Effector CD8-positive, alpha-beta T cell (primary cell): ENCODE measurements at places on chromosomes 2 and 18.

DNA sequence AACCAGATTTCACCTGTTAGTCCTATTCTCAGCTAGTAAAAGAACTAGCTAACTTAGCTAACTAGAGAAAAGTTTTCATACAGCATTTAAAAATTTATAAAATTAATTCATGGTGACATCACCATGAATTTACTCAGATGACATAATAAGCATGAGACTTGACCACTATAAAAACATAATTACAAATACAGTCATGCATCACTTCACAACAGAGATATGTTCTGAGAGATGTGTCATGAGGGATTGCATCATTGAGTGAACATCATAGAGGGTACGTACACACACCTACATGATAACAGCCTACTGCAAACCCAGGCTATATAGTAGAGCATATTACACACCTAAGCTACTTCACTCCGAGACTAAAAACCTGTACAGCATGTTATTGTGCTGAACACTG is 481.3 kb upstream of the CHAC2 start:
- DNase-seq = no peak

DNA sequence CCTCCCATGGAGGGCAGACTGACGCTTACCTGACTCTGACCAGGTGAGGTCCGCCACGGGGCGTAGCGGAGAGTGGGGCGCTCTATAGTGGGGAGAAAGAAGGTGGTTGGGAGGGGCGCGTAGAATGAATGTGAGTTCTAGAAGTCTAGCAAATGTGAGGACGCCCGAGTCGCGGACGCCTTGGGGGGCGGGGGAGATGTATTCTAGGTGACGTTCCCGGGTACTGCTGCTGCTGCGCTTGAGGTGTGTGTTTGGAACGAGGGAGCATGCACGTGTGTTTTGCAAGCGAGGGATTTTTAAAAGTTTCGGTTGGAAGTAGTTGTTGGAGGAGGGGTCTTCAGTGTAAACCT is 758 bp downstream of the RIF1 start:
- DNase-seq = peak; percentile 18

DNA sequence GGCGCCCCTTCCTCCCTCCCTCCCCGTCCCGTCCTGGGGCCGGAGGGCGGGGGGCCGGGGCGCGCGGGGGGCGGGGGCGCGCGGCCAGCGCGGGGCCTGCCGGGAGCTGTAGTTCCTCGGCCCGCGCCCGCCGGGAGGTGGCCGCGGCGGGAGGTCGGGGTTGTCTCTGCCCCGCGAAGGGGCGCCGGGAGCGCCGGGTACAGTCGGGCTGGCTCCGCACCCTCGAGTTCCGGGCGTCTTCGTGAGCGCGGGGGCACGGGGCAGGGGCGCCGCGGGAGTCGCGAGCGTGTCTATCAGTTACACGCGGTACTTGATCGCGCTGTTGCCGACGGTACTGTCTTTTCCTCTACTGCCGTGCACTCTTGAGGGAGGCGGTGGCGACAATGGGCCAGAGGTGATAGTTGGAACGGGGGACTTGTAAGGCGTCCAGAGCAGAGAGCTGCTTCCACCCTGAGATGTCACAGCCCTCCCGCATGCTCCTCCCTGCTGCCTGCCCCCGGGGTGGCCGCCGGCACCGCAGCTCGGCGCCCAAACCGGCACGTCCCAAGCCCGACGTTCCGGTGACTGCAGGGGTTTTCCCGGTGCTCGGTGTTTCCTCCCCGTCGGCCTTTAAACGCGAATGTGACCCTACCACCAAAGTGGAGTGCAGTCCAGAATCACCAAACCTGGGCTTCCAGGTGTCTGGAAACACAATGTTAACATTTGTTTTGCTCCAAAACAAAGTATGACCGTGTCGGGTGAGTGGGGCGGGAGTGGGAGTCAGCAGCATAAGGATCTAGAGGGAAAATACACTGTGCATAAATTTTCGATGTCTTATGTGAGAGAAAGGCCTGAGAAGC is at the start of gene PRKD3:
PRKD3 (minus strand) TSS at position 48 of the 839 bp plus-strand sequence. CDS start 8,309 bp downstream, outside the sequence.
- peak; percentile 53 for DNase-seq

GRCh38 chr2:39996653-39997080 is 217.6 kb upstream of the THUMPD2 start:
- no peak for DNase-seq

DNA sequence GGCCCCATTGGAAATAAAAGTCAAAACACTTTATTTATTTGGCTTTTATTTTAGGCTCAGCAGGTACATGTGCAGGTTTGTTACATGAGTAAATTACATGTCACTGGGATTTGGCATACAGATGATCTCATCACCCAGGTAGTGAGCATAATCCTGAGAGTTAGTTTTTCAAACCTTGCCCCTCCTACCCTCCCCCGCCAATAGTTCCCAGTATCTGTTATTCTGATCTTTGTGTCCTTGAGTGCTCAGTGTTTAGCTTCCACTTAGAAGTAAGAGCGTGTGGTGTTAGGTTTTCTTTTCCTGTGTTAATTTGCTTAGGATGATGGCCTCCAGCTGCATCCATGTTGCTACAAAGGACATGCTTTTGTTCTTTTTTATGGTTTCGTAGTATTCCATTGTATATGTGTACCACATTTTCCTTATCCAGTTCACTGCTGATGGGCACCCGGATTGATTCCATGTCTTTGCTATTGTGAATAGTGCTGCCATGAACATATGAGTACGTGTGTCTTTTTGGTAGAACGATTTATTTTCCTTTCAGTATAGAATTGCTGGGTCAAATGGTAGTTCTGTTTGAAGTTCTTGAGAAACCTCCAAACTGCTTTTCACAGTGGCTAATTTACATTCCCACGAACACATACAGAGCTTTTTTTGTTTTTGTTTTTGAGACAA is 47.9 kb downstream of the ARMC9 start:
- DNase-seq = no peak

DNA sequence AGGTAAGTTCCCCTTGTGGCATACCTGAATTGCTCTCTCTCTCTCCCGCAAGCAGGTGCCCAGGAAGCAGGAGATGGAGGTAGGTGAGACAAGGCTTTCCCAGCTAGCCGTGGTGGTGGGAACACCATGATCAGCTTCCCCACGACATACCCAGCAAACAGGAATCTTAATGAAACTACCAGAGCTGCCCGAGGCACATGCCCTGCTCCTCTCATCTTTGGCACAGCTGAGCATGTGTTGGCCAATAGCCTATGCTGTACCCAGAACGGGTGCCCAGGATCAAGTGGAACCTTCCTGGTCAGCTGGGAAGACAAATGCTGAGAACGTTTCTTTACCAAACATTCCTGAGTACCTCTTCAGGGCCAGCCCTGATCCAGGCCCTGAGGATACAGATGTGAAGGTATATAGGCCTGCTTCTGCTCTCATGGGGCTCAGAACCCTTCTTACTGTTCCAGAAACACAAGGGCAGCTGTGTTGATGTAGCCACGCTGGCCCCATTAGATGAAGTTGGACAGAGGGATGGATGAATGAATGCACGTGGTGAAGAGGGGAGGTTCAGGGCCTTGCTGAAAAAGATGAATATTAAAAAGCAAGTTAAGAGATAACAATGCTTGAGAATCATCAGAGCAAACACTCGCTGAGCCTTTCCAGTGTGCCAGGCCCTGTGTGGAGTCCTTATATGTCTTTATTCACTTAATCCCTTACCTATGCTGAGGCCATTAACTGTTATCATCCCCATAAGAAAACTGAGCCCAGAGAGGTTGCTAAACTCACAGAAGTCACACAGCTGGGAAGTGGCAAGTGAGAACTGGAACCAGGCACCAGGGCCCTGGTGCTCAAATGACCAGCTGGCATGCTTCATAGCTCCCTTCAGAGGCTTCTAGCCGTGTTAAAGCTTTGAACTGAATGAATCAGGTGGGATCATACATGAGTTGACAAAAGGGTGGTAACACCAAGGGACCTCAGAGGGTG is 68.8 kb upstream of the TMEM247 start:
- no peak for DNase-seq

- no peak for DNase-seq
Observed at GRCh38 chr2:235623111-235623510, 129.3 kb downstream of the AGAP1 start.

GRCh38 chr2:130337735-130338325 is 4.9 kb upstream of the IMP4 start:
- DNase-seq = no peak

GRCh38 chr18:23243178-23243577 is 107.9 kb downstream of the CABLES1 start:
- DNase-seq = no peak

- DNase-seq = no peak
Observed at GRCh38 chr18:10322004-10322403, 132.4 kb upstream of the APCDD1 start.

GRCh38 chr2:238939521-238940403 is 91.9 kb downstream of the TWIST2 start:
- DNase-seq = no peak

GRCh38 chr2:240964704-240965295 is 33.6 kb upstream of the SNED1 start:
- DNase-seq = no peak

DNA sequence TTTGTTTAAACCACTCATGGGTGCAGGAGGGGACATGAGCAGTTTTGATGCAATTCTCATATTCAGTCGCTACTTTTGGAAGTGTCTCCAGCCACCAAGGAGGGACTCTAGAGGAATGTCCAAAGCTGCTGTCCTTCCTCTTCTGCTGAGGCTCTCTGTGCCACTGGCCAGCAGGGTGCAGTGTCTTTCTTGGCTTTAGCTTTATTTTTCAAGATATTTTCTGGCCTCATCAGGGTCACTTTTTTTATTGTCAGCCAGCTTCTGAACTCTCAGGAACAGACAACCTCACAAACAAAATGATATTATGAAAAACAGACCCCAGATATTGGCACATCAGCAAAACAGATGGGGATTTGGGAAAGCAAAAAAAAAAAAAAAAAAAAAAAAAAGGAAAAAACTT is 289.3 kb upstream of the ZSWIM2 start:
- DNase-seq = no peak

DNA sequence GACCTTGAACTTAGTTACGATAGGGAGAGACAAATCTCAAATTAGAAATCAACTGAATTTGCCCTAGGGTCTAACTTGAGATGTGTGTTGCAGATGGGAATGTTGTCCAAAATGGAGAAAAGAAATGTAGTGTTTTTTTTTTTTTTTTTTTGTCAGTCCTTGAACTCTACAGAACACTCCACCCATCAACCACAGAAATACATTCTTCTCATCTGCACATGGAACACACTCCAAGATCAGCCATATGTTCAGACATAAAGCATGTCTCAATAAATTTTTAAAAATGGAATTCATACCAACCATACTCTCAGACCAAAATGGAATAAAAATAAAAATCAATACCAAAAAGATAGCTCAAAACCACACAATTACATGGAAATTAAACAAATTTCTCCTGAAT is 526.5 kb downstream of the FBXO15 start:
- DNase-seq = no peak

- DNase-seq = no peak
Observed at GRCh38 chr2:112957511-112957910, 20.3 kb upstream of the IL36G start.

DNA sequence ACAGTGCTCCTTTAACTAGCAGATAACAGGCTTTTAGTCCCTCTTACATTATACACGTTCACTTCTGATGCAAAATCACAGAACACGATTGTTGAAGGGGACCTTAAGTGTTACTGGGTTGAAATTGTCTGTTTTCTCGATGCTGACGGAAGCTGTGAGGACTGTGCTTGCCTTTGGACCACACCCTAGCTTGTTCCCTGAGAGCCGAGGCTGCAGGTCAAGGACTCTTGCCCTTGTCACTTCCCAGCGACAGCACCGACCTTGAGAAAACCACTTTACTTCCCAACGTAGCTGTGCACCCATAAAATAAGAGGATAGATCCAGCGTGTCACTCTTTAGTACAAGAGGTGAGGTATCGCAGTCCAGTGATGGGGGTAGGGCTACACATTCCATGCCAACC is 701.0 kb downstream of the DCDC2C start:
- no peak for DNase-seq

DNA sequence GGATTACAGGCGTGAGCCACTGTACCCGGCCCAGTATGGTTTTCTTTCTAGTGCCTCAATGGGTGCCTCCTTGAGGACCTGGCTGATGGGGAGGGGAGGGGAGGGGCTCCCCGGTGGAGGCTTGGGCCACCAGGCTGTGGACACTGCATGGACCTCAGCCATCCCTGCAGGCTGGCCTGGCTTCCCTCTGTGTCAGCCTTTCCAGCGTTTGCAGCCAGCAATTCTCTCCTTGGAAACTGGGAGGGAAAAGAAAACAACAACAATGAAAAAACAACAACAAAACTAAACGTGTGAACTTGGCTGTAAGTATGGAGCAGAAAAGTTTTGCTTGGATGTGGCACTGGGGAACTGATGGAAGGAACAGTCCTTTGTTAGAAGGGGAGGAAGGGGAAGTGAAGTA is 159.3 kb downstream of the GLI2 start:
- no peak for DNase-seq

DNA sequence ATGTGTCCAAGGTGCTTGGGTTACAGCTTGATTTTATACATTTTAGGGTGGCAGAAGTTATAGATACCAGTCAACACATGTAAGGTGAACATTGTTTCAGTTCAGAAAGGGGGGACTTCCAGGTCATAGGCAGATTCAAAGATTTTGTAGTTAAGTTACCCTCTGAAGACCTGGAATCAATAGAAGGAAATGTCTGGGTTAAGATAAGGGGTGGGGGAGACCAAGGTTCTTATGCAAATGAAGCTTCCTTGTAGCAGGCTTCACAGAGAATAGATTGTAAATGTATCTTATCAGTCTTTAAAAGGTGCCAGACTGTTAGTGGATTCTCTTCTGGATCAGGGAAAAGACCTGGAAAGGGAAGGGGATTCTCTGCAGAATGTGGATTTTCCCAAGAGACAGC is 42.4 kb downstream of the BMPR2 start:
- DNase-seq = no peak

DNA sequence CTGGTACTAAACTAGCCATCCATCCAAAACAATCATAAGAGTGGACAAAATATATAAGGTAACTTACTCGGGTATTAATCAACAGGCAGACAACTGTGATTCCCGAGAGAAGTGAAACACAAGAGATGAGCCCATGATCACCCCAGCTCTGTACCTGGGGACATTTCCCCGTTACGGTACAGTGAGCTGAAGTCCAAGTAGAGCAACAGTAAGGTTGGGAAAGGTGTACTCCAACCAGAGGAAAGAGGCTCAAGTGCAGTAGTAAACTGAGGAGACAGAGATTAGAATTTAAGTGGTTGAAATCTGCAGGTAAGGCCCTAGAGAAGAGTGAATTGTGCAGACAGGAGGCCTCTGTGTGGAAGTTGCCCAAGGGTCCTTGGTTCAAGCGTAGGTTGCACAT is 30.5 kb upstream of the CHAC2 start:
- DNase-seq = no peak

- no peak for DNase-seq
Observed at GRCh38 chr2:178142274-178143065, 30.2 kb downstream of the RBM45 start.

- no peak for DNase-seq
Observed at GRCh38 chr2:84942964-84943421, 28.0 kb upstream of the KCMF1 start.

- no peak for DNase-seq
Observed at GRCh38 chr2:100813527-100813926, 6.4 kb upstream of the NPAS2 start.
